ENCODE measurements at places on chromosomes 6 and 20.

DNA sequence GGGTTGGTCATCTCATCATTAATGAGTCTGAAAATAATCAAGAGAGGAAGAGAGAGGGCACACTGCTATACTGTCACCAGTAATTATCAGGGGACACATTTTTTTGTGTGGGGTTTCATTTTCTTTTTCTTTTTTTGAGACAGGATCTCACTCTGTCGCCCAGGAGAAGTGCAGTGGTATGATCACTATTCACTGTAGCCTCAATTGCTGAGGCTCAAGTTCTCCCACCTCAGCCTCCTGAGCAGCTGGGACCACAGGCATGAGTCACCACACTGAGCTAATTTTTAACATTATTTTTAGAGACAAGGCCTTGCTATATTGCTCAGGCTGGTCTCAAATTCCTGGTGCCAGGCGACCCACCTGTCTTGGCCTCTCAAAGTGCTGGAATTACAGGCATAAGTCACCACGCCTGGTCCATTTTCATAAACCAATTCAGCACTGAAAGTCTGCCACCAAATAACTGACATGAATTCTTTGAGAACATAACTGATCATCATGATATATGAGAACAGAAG, 43.3 kb downstream of the EPHA7 start:
- no peaks in the 10 kb centered on the region for H3K36me3 ChIP-seq
- no peaks in the 10 kb centered on the region for H3K27me3 ChIP-seq
- H3K4me1 ChIP-seq = no peaks in the 10 kb centered on the region
- H3K4me3 ChIP-seq = no peak overlapping the region
- DNase-seq = no peak
- H3K27ac ChIP-seq = no peak overlapping the region

DNA sequence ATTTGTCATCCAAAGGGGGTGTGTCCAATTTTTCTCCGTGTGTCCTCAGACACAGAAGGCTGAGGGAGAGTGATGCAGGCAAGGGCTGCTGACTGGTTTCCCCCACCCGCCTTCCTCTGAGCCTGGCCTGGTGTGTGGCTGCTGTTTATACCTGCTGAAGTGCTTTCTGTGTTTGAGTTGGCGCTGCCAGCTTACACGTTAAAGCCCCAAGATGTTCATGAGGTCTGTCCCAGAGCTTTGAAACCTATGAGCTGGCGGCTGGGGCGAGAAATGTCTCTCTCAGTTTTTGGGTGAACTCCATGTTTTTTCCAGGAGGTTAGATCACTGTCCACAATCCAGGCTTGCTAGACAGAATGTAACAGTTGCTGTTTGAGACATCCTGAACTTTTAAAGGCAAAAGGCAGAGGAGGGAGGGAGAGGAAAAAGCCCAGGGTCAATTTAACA, 69.0 kb upstream of the CCN2 start:
- H3K27me3 ChIP-seq = peaks cover 3% of the 10 kb centered on the region
- H3K4me1 ChIP-seq = no peaks in the 10 kb centered on the region
- no peak overlapping the region for H3K27ac ChIP-seq
- H3K4me3 ChIP-seq = no peak overlapping the region

DNA sequence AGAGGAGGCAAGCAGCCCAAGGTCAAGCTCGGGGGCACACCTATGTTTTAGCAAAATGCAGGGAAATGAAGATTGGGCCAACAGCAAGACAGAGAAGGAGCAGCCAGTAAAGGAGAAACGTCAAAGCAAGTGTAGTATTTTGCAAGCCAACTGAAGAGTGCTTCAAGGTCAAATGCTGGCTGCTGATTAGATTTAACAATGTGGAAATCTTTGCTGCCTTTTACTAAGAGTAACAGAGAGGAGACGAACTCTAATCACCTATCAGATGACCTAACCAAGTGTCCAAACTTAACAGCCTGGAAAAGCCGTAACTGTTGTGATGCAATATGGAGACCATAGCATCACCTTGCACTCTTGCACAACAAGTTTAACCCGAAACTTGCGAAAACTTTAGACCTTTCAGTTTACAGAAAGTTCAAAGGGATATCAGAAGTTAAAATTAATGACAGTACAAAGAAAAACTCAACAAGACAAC, 30.4 kb downstream of the AKIRIN2 start:
- H3K4me1 ChIP-seq = peaks cover 10% of the 10 kb centered on the region
- H3K27me3 ChIP-seq = no peaks in the 10 kb centered on the region
- H3K4me3 ChIP-seq = no peak overlapping the region
- peaks cover 21% of the 10 kb centered on the region for H3K36me3 ChIP-seq
- peak overlapping the region; percentile 81 for H3K27ac ChIP-seq

DNA sequence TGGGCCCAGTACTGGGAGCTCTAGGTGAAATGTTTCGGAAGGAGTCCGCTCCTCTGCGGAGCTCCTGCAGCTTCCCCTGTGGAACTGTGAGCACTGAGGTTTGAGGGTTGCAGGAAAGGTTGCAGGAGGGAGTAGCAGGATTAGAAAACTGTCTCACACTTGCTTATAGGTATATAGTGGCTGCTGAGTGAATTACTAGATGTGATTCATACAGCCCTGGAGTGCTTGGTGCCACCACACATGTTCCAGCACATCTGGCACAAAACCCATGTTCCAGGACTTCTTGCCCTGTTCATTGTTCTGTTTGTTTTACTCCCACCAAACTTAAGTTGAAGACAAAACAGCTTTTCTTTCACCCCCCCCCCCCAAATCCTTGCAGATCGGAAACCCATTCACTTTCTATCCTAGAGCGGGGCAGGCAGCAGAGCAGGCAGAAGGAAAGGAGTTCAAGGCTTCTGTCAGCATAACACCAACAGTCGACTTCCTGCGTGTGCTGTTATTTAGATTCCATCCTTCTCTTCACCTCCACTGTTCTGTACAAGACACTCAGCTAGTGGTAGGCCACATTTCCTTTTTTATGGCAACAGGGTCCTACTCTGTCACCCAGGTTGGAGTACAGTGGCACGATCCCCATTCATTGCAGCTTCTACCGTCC, 669 bp upstream of the PEX6 start:
- H3K36me3 ChIP-seq = peaks cover 2% of the 10 kb centered on the region
- peaks cover 27% of the 10 kb centered on the region for H3K4me1 ChIP-seq
- no peaks in the 10 kb centered on the region for H3K27me3 ChIP-seq
- peak overlapping the region; percentile 90 for H3K4me3 ChIP-seq

- H3K27me3 ChIP-seq = peaks cover 7% of the 10 kb centered on the region
- H3K36me3 ChIP-seq = peaks cover 1% of the 10 kb centered on the region
- peaks cover 23% of the 10 kb centered on the region for H3K4me1 ChIP-seq
- H3K27ac ChIP-seq = no peak overlapping the region
- peak overlapping the region; percentile 77 for H3K4me3 ChIP-seq
- no peak for DNase-seq
These were observed 27.6 kb downstream of the ZNF311 start for GRCh38 chr6:28977341-28978132.

- no peak overlapping the region for H3K4me3 ChIP-seq
- DNase-seq = no peak
- no peak overlapping the region for H3K27ac ChIP-seq
These were observed 220.4 kb upstream of the RIMS1 start for GRCh38 chr6:71665931-71666330.

DNA sequence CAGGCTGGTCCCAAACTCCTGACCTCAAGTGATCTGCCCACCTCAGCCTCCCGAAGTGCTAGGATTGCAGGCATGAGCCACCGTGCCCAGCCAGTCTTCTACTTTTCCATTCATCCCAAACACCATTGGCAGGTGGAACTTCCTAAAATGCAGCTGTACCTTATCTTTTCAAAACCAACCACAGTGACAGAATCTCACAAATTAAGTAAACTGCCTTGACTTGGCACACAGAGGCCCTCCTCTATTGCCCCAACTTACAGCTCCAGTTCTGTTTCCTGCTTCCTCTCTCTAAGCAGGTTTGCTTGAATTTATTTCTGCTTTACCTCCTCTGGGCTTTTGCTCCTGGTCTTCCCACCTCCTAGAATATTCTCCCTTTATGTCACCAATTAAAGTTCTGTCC, 7.6 kb downstream of the MYB start:
- no peak overlapping the region for H3K4me3 ChIP-seq
- no peak overlapping the region for H3K27ac ChIP-seq
- DNase-seq = no peak
- H3K4me1 ChIP-seq = peaks cover 4% of the 10 kb centered on the region

- no peaks in the 10 kb centered on the region for H3K4me1 ChIP-seq
- no peak overlapping the region for H3K27ac ChIP-seq
- no peak overlapping the region for H3K4me3 ChIP-seq
- peaks cover 3% of the 10 kb centered on the region for H3K27me3 ChIP-seq
These were observed 611.0 kb upstream of the MARCKS start for GRCh38 chr6:113246186-113246585.

DNA sequence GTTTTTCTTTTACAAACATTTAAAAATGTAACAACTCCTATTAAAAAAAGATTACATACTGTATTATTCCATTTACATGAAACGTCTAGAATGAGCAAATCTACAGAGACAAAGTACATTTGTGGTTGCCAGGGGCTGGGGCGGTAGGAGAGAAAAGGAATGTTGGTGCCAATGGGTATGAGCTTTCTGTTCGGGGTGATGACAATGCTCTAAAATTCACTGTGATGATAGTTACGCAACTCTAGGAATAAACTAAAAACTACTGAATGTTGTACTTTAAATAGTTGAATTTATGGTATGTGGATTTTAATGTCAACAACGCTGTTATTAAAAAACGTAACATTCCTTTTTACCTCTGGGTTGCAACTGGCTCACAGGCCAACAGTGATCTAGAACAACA, 211.1 kb downstream of the GMDS start:
- no peak for DNase-seq
- H3K27me3 ChIP-seq = no peaks in the 10 kb centered on the region
- H3K4me1 ChIP-seq = no peaks in the 10 kb centered on the region
- no peak overlapping the region for H3K4me3 ChIP-seq
- H3K27ac ChIP-seq = no peak overlapping the region

- DNase-seq = no peak
- H3K27me3 ChIP-seq = no peaks in the 10 kb centered on the region
- H3K4me3 ChIP-seq = no peak overlapping the region
- no peaks in the 10 kb centered on the region for H3K4me1 ChIP-seq
- no peak overlapping the region for H3K27ac ChIP-seq
These were observed 196.2 kb upstream of the ASCC3 start for GRCh38 chr6:101077344-101077743.

- H3K27me3 ChIP-seq = peaks cover 6% of the 10 kb centered on the region
- no peak for DNase-seq
- H3K27ac ChIP-seq = no peak overlapping the region
- no peak overlapping the region for H3K4me3 ChIP-seq
- H3K4me1 ChIP-seq = no peaks in the 10 kb centered on the region
These were observed 111.6 kb upstream of the EYA4 start for GRCh38 chr6:133129556-133129955.

GRCh38 chr6:89120371-89120770, 2.5 kb upstream of the SRSF12 start:
- no peak overlapping the region for H3K27ac ChIP-seq
- no peak for DNase-seq
- H3K4me3 ChIP-seq = no peak overlapping the region

DNA sequence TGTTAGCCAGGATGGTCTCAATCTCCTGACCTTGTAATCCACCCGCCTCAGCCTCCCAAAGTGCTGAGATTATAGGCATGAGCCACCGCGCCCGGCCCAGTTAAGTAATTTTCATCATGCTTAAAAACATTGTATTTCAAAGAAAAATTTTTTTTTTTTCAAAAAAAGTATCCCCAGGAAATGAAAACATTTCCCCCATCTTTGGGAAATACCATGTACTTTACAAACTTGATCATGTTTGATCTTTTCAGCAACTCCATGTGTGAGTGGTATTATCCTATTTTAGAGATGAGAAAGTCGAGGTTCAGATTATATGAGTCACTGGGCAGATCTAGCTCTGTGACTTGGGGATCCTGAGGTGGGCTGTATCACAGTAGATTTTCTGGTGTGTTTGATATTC, 11.8 kb downstream of the CHMP4B start:
- DNase-seq = no peak
- H3K4me3 ChIP-seq = no peak overlapping the region
- peaks cover 16% of the 10 kb centered on the region for H3K36me3 ChIP-seq
- no peak overlapping the region for H3K27ac ChIP-seq
- H3K4me1 ChIP-seq = peaks cover 45% of the 10 kb centered on the region
- H3K27me3 ChIP-seq = no peaks in the 10 kb centered on the region

GRCh38 chr20:61830241-61830930, 235.3 kb downstream of the TAF4 start:
- H3K4me3 ChIP-seq = no peak overlapping the region
- no peaks in the 10 kb centered on the region for H3K36me3 ChIP-seq
- H3K4me1 ChIP-seq = no peaks in the 10 kb centered on the region
- DNase-seq = no peak

DNA sequence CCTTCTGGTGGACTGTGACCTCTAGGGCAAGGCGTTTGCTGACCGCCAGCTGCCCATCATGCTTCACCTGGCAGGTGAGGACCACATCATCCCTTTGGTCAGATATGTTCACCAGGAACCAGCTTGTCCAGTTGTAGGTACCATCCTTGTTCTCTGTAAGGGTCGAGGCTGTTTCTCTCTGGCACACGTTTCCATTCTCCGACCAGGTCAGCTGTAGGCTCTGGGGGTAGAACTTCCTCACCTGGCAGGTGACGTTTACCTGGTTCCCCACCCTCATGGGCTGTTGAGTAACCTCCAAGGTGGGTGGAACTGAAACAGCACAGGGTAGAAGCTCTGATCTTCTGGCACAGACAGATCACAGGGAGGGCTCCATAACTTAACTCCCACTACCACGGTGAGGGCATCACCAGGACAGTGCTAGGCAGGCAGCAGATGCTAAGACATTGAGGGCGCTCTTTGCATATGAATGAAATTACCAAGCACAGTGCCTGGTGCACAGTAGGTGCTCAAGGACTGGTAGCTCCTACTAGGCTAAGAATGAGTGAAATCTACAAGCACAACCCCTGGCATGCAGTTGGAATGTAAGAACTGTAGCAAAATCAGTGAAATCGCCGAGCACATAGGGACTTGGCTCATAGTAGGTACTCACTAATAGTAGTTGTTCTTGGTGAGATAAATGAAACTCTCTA, 15.6 kb upstream of the SIRPB1 start:
- H3K4me3 ChIP-seq = no peak overlapping the region
- no peaks in the 10 kb centered on the region for H3K27me3 ChIP-seq
- peaks cover 14% of the 10 kb centered on the region for H3K4me1 ChIP-seq
- DNase-seq = no peak
- no peak overlapping the region for H3K27ac ChIP-seq

DNA sequence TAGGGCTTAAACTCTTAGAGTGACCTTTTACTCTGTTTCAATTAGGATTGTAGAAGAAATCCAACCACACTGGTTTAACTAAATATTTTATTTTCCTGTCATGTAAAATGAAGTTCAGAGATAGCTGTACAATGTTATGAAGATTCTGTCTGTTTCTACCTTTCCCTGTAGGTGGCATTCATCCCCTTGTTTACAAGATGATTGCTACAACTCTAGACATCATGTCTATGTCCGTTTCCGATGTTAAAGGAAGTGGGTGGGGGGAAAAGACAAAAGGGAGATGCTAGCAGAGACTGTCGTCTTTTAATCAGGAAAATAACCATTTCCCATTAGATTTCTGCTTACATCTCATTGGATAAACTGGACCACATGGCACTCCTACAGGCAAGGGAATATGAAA, 30.9 kb upstream of the RIMS1 start:
- no peaks in the 10 kb centered on the region for H3K27me3 ChIP-seq
- no peak overlapping the region for H3K27ac ChIP-seq
- no peaks in the 10 kb centered on the region for H3K36me3 ChIP-seq
- H3K4me1 ChIP-seq = no peaks in the 10 kb centered on the region

Data from memory B cell (primary cell).